ENCODE measurements at places on chromosomes 16 and 17.

DNA sequence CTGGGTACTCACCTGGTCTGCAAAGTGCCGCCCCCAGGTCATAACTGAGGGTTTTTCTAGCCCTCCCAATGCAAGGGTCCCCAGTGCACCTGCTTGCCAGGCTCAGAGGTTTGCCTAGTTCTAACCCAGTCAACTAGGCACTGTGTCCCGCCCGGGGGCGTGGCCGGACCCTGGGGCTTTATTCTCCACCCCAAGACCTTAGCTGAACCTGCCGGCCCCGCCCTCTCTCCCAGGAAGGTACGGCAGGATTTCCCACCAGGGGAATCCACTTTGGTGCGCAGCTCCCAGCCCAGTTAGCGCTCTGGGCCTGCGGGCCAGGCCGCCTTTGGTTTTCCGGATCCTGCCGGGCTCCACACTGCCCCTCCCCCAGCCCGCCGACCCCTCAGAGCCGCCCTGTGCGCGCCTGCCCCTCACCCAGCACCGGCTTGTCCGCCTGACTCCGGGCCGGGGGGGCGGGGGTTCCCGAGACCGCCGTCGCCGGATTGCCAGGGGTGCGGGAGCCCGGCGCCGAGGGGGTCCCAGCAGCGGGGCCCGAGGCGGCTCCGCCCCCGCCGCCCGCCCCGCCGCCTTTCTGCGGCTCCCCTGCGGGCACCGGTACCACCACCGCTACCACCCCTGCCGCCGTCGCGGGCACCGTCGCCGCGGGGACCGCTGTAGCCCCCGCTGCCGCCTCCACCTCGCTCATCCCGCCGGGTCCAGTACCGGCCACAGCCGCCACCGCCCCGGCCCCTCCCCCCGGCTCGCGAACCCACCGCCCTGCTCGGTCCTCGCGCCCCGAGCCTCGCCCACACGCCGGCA lies 424 bp downstream of the YBX2 start:
- peak; percentile 67 for DNase-seq

DNA sequence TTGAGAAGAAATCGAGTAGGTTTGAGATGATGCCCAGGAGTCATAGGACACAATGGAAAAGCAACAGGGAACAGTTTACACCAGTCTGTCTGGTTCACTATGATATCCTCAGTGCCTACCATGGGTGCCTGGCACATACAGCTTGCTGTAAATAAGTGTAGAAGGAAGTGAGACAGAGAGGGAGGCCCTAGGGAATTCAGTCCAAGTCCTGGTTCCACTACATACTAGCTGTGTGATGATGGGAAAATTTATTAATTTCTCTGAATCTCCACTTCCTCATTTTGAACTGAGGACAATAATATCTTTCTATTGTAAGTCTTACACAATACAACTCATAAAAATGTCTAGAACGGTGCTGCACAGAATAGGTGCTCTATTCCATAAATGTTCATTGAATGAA lies 53.3 kb upstream of the LYRM9 start:
- DNase-seq, result no peak

GRCh38 chr17:65078441-65079160 lies 22.1 kb upstream of the GNA13 start:
- no peak for DNase-seq

- DNase-seq, result no peak
Observed at GRCh38 chr17:37317867-37318266, 57.9 kb upstream of the C17orf78 start.

DNA sequence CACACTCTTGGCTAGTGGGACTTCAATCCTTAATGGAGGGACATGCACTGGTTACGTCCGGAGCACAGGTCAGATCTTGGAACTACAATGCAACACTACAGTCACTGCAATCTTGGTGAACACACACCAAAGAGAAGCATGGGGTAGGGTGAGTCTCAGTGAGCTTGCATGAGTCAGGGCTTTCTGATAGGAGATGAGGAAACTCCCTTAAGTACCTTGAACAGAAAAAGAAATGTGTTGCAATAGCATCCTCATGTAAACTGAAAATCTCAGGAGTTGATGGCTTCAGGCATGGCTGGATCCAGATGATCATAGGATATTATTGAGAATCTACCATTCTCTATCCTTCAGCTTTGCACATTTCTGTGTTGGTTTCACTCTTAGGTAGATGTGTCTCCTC lies 54.1 kb downstream of the CES1 start:
- no peak for DNase-seq

DNA sequence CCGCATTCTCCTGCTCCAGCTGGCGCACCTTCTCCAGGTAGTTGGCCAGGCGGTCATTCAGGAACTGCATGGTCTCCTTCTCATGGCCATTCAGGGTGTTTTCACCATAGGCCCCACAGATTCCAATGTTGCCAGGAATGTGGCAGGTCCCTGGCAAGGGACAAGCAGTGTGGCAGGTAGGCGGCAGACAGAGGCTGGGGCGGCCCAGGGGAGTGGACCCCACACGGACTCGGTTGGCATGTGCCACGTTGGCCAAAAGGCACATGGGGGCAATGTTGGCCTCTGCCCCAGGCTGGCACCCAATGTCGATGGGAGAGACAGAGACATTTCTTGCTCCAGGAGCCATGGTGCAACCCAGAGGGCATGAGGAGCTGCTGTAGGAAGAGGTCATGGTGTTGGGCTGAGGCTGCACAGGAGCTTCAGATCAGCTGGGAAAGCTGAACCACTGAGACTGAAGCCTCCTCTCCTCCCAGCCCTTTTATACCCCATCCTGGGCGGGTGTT lies at the start of gene KRT38:
Gene KRT38, minus strand, starts transcription at position 453 of the 503 bp plus-strand sequence. Its CDS starts 62 bp downstream, at position 391.
- no peak for DNase-seq

- no peak for DNase-seq
Observed at GRCh38 chr16:57023541-57024249, 34.3 kb downstream of the NLRC5 start.

DNA sequence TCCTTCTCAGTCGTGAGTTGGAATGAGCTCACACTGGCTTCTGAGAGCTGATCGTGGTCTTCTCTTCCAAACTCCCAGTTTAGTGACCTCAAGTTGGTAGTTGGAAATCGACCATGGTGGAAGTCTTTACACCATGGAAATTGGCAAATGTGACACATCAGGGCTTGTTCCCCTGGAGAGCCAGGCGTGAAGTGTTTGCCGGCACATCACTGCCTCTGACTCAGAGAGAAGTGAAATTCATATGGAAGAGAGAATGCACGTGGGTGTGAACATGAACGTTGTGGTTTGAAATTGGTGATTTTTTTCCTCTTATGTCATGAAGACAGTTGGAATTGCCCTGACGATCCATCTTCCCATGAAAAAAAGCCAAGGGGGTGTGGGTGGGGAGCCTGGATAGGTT lies 47.4 kb downstream of the AXIN2 start:
- no peak for DNase-seq

- DNase-seq, result no peak
Observed at GRCh38 chr17:13429201-13429600, 172.5 kb downstream of the HS3ST3A1 start.

DNA sequence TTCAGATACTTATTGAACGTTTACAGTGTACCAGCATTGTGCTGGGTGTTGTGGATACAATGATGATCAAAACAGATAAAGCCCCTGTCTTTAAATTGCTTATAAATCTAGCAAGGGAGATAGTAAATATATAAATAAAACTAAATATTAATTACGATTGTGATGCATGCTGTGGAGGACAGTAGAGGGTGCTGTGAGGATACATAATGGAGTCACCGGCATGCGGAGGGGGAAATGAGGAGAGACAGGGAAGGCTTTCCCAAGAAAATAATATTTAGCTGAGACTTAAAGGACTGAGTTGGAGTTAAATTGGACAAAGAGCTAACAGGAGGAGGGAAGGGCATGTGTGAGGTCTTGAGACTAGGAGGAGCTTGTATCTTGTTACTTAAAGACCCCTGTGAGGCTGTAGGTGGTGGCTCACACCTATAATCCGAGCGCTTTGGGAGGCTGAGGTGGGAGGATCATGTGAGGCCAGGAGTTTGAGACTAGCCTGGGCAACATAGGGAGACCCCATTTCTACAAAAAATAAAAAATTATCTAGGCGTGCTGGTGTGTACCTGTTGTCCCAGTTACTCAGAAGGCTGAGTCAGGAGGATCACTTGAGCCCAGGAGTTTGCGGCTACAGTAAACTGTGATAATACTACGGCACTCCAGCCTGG lies 2.4 kb downstream of the DHRS7B start:
- no peak for DNase-seq

- peak; percentile 78 for DNase-seq
Observed at GRCh38 chr16:12455287-12455798, 348.3 kb downstream of the CPPED1 start.

GRCh38 chr17:56136301-56136700 lies 17.0 kb upstream of the ANKFN1 start:
- no peak for DNase-seq

DNA sequence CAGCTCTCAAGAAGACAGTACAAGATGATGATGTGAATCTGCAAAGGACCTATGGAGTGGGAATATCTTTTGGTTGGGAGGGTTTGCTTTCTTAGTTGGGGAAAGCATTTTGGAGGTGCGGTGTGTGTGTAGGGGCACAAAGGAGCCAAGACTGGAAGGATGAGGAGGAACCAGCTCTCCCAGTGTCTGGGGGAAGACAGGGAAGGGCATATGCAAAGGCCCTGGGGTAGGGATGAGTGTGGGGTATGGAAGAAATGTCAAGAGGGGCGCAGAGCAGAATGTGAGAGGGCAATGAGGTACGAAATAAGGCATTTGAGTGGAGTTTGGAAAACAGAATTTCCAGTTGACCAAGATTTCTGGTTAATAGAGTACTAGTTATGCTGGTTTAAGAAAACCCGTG lies 187.4 kb downstream of the SNX29 start:
- no peak for DNase-seq

GRCh38 chr17:3972281-3972731 lies 8.1 kb upstream of the ATP2A3 start:
- peak; percentile 46 for DNase-seq

- no peak for DNase-seq
Observed at GRCh38 chr17:49990331-49990730, 4.7 kb downstream of the DLX3 start.

DNA sequence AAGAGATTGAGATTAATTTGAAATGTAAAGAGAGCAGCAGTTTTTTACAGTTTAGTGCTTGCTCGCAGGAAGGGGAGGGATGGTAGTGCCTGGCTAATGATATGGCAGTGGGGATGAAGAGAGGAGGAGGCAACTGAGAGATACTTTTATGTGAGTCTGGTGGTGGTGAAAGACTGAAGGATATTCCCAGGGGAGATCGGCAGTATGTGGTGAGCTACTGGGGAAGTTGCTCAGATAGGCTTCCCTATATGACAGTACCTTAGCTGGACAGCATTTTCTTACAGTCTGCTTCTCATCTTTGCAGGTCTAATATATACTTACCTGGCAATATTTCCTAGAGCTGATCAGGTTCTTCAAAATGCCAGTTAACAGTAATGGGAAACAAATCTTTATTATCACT lies 8.6 kb downstream of the CEP95 start:
- DNase-seq, result no peak

All from lower lobe of right lung (tissue), 2 donors.